ENCODE measurements at places on chromosomes 4 and X. TPM values are rescaled to one million over a fixed set of nuclear protein-coding genes. Genes with fewer than 3 reads are reported as not detected.

DNA sequence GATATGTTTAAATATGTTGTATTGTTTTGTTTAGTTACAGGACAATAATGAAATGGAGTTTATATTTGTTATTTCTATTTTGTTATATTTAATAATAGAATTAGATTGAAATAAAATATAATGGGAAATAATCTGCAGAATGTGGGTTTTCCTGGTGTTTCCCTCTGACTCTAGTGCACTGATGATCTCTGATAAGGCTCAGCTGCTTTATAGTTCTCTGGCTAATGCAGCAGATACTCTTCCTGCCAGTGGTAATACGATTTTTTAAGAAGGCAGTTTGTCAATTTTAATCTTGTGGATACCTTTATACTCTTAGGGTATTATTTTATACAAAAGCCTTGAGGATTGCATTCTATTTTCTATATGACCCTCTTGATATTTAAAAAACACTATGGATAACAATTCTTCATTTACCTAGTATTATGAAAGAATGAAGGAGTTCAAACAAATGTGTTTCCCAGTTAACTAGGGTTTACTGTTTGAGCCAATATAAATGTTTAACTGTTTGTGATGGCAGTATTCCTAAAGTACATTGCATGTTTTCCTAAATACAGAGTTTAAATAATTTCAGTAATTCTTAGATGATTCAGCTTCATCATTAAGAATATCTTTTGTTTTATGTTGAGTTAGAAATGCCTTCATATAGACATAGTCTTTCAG lies 26.9 kb downstream of the NUDT6 start:
- no peak for DNase-seq

GRCh38 chrX:38342853-38343778 lies 9.3 kb upstream of the OTC start:
- DNase-seq, result no peak

DNA sequence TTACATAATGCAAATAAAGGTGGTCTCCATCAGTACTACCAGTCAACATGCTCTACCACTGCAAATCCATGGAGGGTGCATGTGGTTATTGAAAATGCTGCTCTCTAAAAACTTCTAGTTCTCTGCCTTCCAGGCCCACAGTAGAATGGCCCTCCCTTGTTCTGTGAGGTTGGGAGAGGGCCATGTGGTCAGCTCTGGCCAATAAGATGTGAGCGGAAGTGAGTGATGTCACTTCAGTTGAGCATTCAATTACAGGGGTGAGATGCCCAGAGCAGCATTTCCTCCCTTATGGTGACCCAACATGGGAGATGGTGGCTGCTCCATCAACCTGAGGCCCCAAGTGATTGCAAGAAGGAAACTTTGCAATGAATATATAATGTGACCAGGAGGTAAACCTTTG lies 148.8 kb downstream of the CPEB2 start:
- no peak for DNase-seq

GRCh38 chrX:6225288-6225910 lies 3.3 kb downstream of the NLGN4X start:
- DNase-seq, result no peak

DNA sequence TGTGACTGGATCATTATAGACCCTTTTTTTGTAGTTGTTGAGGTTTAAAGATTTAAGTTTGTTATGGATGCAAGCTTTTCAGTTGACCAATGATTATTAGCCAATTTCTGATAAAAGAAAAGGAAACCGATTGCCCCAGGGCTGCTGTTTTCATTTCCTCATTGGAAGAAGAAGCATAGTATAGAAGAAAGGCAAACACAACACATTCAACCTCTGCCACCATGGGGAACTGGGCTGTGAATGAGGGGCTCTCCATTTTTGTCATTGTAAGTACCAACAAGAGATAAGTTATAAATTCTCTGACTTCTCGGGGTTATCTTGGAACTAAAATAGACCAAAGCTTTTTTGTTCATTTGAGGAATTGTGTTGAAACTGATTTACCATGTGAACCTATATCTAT lies at the start of gene CYBB:
CYBB (plus strand) TSS at position 203 of the 400 bp plus-strand sequence; CDS start at position 222, 19 bp downstream.
- DNase-seq, result no peak

DNA sequence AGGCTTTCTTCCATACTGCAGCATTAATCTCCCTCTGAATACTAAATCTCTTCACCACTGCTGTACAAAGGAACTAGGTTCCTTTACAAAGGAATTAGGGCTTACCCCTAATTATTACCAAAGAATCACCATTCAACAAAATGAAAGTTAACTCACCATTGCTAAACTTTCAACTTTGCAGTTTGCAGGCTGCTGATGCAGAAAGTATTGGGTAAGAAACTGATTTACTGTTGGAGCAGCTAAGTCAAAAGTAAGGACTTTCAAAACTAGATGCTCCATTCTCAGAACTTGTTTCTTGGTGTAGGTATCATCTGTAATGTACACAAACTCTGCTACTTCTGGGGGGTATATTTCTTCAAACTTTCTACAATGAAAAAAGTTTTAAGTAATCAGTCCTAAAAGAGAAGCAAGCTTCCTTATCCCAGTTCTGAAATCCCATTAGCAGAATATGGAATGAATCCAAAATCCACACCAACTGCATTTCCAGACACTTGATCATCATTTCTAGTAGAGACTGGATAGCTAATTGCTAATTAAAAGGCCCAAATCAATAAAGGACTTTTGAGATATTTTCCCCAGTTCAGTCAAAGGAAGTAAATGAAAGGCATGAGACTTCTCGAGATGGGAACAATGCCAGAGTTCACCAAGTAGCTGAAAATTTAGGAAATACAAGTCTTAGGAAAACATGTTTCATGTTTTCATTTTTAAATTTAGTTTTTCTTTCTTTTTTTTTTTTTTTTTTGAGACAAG lies 4.3 kb downstream of the CCNA2 start:
- DNase-seq, result no peak

GRCh38 chrX:138026211-138026610 lies 460.3 kb downstream of the ZIC3 start:
- DNase-seq, result no peak

DNA sequence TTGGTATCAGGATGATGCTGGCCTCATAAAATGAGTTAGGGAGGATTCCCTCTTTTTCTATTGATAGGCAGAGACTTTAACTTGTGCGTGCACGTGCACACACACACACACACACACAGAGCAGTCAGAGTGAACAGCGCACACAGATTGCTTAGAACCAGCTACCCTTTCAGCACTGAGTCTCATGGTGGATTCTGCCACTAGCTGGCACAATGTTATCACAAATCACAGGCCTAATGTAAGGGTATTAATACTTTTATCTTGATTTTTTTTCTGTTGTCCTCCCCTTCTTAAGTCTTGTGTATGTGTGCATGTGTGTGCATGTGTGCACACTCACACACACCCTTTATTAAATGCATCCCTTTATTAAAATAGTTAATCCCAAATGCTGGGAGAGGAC lies 53.2 kb downstream of the HADH start:
- DNase-seq, result no peak

The KCNIP4 gene
- not detected for total RNA-seq

The TBC1D8B gene
- 0.40 TPM for total RNA-seq

The PLS3 gene
- total RNA-seq, result 0.29 TPM

Measured in activated CD4-positive, alpha-beta T cell treated with anti-CD3 and anti-CD28 coated beads, Interleukin-2, amount 10 ng/mL, durations not matched to agents 7 days and 5 days (primary cell).